ENCODE measurements at places on chromosomes 3 and 15. TPM values are rescaled to one million over a fixed set of nuclear protein-coding genes. Genes with fewer than 3 reads are reported as not detected.

- no peak for DNase-seq
- no peaks in the 10 kb centered on the region for H3K27me3 ChIP-seq
- peaks cover 11% of the 10 kb centered on the region for H3K4me1 ChIP-seq
- no peak overlapping the region for H3K4me3 ChIP-seq
Observed at GRCh38 chr15:70508561-70509281, 254.6 kb downstream of the UACA start.

DNA sequence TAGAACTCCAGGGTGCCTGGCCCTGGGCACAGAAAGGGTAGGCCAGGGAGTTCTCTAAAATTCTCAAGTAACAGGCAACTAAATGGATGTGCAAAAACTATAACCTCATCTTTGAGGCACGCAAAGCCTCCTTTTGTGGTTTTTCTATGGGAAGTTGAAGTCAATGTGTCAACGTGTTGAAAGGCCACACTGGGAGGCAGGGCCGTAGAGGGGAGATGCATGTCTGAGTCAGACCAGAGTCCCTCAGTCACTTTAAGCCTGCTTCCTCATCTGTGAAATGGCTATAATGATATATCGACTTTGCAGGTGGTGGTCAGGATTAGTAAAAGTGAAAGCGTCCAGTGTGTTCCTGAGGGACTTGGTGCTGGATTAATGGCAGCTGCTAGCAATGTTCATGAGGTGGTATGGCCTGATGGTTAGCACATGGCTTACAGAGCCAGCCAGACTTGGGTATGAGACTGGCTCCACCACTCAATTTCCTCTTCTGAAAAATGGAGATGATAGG, 17.0 kb downstream of the TGM5 start:
- H3K36me3 ChIP-seq, result no peaks in the 10 kb centered on the region
- DNase-seq, result no peak
- no peaks in the 10 kb centered on the region for H3K27me3 ChIP-seq
- H3K4me3 ChIP-seq, result no peak overlapping the region
- H3K27ac ChIP-seq, result no peak overlapping the region
- no peaks in the 10 kb centered on the region for H3K4me1 ChIP-seq

GRCh38 chr3:120177151-120177550, 82.9 kb upstream of the GSK3B start:
- no peaks in the 10 kb centered on the region for H3K27me3 ChIP-seq
- no peak overlapping the region for H3K4me3 ChIP-seq
- no peaks in the 10 kb centered on the region for H3K36me3 ChIP-seq
- H3K4me1 ChIP-seq, result no peaks in the 10 kb centered on the region
- DNase-seq, result no peak
- no peak overlapping the region for H3K27ac ChIP-seq

DNA sequence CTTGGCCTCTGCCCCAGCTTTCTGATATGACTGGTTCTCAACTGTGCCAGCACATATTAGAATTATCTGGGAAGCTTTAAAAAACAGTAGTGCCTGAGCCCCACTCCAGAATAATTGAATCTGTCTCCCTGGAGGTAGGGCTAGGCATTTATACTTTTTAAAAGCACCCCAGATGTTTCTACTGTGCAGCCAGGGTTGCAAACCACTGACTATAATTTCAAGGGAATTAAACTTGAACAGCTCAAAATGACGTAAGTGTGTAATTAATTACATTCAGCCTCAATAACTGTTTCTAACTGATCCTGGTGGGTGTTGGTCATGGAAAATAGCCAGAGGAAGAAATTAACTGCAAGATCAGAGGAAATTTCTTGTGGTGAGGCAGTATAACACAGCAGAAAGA, 4.4 kb upstream of the IRAK2 start:
- H3K36me3 ChIP-seq, result no peaks in the 10 kb centered on the region
- no peak overlapping the region for H3K4me3 ChIP-seq
- H3K27me3 ChIP-seq, result no peaks in the 10 kb centered on the region
- no peak overlapping the region for H3K27ac ChIP-seq
- no peaks in the 10 kb centered on the region for H3K4me1 ChIP-seq

DNA sequence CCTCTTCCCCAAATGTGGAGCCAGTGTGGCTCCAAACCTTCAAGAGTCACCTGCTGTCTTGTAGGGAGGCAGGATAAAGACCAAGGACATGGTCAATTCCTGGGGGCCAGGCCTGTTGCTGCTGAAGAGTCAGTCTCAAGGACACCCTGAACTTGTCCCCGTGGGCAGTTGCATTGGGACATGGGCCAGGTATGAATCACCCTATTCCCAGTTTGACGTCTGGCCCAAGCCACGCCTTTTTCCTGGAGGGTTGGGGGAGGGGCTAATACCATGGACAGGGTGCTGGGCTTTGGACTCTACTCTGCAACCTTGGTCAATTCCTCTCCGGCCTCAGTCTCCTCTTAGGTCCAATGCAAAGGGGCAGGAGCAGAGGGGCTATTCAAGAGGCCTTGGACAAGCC, 10.4 kb downstream of the ATP2B2 start:
- H3K4me3 ChIP-seq, result no peak overlapping the region
- no peak for DNase-seq
- no peaks in the 10 kb centered on the region for H3K36me3 ChIP-seq
- no peaks in the 10 kb centered on the region for H3K4me1 ChIP-seq

- no peaks in the 10 kb centered on the region for H3K4me1 ChIP-seq
- H3K36me3 ChIP-seq, result no peaks in the 10 kb centered on the region
- no peaks in the 10 kb centered on the region for H3K27me3 ChIP-seq
Observed at GRCh38 chr15:65028921-65029735, at the start of gene MTFMT. TSS of gene MTFMT (minus strand) at chr15:65029639. CDS start at chr15:65029613, 26 bp downstream.

DNA sequence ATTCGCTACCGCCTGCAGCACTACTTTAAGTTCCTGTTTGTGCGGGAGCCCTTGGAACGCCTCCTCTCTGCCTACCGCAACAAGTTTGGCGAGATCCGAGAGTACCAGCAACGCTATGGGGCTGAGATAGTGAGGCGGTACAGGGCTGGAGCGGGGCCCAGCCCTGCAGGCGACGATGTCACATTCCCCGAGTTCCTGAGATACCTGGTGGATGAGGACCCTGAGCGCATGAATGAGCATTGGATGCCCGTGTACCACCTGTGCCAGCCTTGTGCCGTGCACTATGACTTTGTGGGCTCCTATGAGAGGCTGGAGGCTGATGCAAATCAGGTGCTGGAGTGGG, 995 bp downstream of the CHST14 start:
- no peaks in the 10 kb centered on the region for H3K27me3 ChIP-seq
- H3K4me1 ChIP-seq, result no peaks in the 10 kb centered on the region
- no peak for DNase-seq
- H3K27ac ChIP-seq, result peak overlapping the region; percentile 92
- H3K36me3 ChIP-seq, result no peaks in the 10 kb centered on the region

DNA sequence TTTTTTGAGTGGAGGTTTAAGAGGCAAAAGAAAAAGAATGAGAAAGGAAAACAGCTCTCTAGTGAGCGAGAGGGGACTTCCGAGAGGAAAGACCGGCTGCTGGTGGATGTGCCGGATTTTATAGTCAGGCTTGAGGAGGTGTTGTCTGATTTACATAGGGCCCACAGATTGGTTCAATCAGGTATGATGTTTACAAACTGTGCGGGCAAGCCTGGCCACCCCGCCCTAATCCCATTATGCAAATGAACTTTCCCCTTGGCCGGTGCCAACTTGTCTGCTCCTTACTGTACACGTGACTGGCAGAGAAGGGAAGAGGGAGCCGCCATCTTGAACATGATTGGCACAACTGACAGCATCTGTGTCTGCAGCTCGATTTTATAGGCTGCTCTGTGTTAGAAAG, 44.7 kb downstream of the FAM43A start:
- H3K36me3 ChIP-seq, result no peaks in the 10 kb centered on the region
- H3K27ac ChIP-seq, result no peak overlapping the region
- no peak for DNase-seq
- H3K4me3 ChIP-seq, result no peak overlapping the region
- H3K27me3 ChIP-seq, result no peaks in the 10 kb centered on the region

GRCh38 chr3:36729204-36730056, 34.9 kb downstream of the DCLK3 start:
- H3K27ac ChIP-seq, result no peak overlapping the region
- H3K27me3 ChIP-seq, result no peaks in the 10 kb centered on the region
- no peaks in the 10 kb centered on the region for H3K36me3 ChIP-seq
- no peak overlapping the region for H3K4me3 ChIP-seq
- DNase-seq, result no peak

- no peak overlapping the region for H3K27ac ChIP-seq
- no peaks in the 10 kb centered on the region for H3K4me1 ChIP-seq
- DNase-seq, result no peak
- no peaks in the 10 kb centered on the region for H3K36me3 ChIP-seq
Observed at GRCh38 chr3:194661374-194661773, 10.6 kb downstream of the LSG1 start.

CD200 gene
- total RNA-seq, result 21.0 TPM

ACKR4 gene
- total RNA-seq, result 2.0 TPM

ATP13A3 gene
- total RNA-seq, result 98.5 TPM

C3orf52 gene
- total RNA-seq, result 0.59 TPM

PEX5L gene
- 0.07 TPM for total RNA-seq

Measured in uterus (tissue), 4 donors.